K562 (cell line): ENCODE measurements at places on chromosomes 13 and 19. TPM values are rescaled to one million over a fixed set of nuclear protein-coding genes. Genes with fewer than 3 reads are reported as not detected.

- no peak overlapping the region for H3K4me3 ChIP-seq
- DNase-seq: no peak
- H3K36me3 ChIP-seq: no peaks in the 10 kb centered on the region
- H3K27ac ChIP-seq: no peak overlapping the region
- H3K27me3 ChIP-seq: no peaks in the 10 kb centered on the region
Measured at GRCh38 chr13:75312884-75313520, 169.0 kb downstream of the TBC1D4 start.

- no peak overlapping the region for H3K27ac ChIP-seq
- no peaks in the 10 kb centered on the region for H3K4me1 ChIP-seq
- H3K27me3 ChIP-seq: no peaks in the 10 kb centered on the region
- H3K36me3 ChIP-seq: no peaks in the 10 kb centered on the region
- no peak overlapping the region for H3K4me3 ChIP-seq
- DNase-seq: no peak
Measured at GRCh38 chr13:24148414-24149235, 11.9 kb upstream of the SPATA13 start.

DNA sequence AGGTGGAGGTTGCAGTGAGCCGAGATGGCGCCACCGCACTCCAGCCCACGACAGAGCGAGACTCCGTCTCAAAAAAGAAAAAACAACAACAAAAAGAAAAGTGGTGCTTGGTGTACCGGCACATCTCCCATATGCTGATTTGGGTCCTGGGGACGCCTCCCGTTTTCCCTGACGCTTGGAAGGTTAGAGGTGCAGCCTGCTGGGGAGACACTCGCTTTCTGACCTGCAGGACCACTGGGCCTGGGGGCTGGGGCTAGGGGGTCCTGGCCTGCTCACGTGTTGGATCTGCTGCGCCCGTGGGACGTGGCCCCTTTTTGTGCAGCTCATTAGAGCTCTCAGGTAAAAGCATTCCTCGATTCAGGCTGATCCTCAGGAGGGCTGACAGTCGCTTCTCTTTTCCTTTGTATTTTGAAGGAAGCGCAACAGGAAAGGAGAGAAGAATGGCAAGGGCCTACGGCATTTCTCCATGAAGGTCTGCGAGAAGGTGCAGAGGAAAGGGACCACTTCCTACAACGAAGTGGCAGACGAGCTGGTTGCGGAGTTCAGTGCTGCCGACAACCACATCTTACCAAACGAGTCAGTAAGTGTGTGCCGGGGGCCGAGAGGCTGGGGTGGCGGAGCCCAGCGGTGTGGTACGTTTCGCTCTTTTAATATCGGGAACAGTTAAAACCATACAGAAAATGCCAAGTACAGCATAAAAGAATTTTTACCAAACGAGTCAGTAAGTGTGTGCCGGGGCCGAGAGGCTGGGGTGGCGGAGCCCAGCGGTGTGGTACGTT is 25.1 kb downstream of the ATP4B start:
- no peaks in the 10 kb centered on the region for H3K27me3 ChIP-seq
- H3K4me3 ChIP-seq: no peak overlapping the region
- no peak overlapping the region for H3K27ac ChIP-seq
- peaks cover 96% of the 10 kb centered on the region for H3K36me3 ChIP-seq
- DNase-seq: no peak
- H3K4me1 ChIP-seq: no peaks in the 10 kb centered on the region

GRCh38 chr19:28972058-28972852 is 240.7 kb downstream of the UQCRFS1 start:
- no peak for DNase-seq
- no peak overlapping the region for H3K27ac ChIP-seq
- no peaks in the 10 kb centered on the region for H3K36me3 ChIP-seq

LILRA1 gene
- not detected in 2 replicates for total RNA-seq

RXFP2 gene
- total RNA-seq: not detected in 2 replicates

ZNF230 gene
- total RNA-seq: 1.8 and 3.1 TPM in 2 replicates
